MM.1S (cell line): ENCODE measurements at places on chromosomes 13 and 19.
A peak's percentile ranks its signal among the peaks of the same experiment; 100 is the strongest.

GRCh38 chr19:23817519-23817918, 58.8 kb upstream of the ZNF681 start:
- peak; percentile 73 for DNase-seq

- DNase-seq: no peak
Observed at GRCh38 chr19:19637523-19638251, 5.8 kb downstream of the GMIP start.

DNA sequence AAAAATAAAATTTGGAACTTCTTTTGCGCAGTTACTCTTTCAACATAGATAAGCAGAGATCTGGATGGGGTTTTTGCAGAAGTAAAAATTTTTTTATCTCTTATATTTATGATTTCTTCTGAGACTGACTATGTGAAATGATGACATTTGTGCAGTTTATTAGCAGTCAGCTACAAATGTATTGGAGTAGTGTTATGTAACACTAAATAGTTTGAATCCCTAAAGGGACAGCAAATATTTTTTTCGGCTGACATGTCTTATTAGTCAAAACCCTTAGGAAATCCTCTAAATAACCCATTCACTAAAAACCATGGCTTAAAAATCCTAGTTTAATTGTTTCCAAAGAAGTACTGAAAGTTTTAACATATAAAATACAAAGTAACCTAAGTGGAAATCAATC, 48.0 kb upstream of the EDNRB start:
- DNase-seq: no peak

DNA sequence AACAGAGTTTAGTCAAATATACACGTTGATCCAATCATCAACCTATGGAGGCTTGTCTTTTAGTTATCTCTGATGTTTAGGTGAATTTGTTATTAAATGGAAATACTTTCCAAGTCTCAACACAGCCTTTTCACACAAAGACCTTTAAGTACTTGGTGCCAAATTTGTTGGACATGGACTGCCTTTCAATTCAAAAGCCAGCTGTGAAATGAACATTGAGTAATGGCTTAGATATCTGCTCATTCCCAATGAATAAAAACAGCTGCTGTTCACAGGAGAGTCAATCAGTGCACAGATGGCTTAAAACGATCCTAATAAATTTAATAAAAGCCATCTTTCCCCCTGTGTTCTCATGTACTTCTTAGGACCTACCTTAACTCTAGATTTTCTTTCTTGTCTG, 19.9 kb upstream of the DHRS12 start:
- DNase-seq: no peak

DNA sequence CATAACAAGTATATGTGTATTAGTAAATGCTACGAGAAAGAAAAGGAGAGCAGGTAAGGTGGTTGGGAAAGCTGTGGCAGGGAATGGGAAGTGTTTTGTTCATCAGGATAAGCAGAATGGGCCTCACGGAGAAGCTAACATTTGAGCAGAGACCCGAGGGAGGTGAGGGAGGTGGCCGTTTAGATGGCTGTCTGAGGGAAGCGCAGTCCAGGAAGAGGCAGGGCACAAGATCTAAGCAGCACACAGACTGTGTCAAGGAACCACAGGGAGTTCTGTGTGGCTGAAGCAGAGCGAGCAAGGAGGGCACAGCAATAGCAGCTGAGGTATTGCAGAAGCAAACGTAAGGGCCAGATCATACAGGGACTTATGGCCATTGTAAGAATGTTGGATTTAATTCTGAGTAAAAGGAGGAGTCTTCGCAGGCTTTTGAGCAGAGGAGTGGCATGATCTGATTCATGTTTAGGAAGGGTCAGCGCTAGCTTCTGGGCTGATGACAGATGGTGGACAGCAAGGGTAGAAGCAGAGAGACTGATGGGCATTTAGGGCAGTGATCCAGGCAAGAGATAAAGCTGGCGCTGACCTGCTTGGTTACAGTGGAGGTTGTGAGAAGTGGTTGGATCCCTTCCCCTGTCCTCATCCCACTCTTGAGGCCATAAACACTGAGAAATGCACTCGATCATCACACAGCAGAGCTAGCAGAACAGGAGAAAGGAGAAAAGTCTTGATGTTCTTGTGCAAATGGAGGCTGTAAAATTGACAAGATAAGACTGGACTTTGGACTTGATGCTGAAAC, 199.9 kb downstream of the LACC1 start:
- no peak for DNase-seq

GRCh38 chr19:44588771-44589112, 24.6 kb upstream of the IGSF23 start:
- DNase-seq: no peak

- DNase-seq: no peak
Observed at GRCh38 chr19:41521931-41522555, 53.9 kb upstream of the CEACAM21 start.

GRCh38 chr13:112179421-112179820, 112.5 kb downstream of the SOX1 start:
- DNase-seq: no peak

- DNase-seq: no peak
Observed at GRCh38 chr13:67228031-67228430, 2.1 kb downstream of the PCDH9 start.

GRCh38 chr13:26719356-26719945, 41.1 kb downstream of the GPR12 start:
- no peak for DNase-seq

DNA sequence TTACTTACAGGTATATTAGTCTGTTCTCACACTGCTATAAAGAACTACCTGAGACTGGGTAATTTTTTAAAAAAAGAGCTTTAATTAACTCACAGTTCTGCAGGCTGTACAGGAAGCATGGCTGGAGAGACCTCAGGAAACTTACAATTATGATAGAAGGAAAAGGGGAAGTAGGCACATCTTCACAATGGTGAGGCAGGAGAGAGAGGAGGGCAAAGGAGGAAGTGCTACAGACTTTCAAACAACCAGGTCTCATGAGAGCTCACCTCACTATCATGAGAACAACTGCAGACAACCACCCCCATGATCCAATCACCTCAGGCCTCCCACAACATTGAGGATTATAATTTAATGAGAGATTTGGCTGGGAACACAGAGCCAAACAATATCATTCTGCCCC, 511.7 kb downstream of the SLITRK6 start:
- DNase-seq: no peak

DNA sequence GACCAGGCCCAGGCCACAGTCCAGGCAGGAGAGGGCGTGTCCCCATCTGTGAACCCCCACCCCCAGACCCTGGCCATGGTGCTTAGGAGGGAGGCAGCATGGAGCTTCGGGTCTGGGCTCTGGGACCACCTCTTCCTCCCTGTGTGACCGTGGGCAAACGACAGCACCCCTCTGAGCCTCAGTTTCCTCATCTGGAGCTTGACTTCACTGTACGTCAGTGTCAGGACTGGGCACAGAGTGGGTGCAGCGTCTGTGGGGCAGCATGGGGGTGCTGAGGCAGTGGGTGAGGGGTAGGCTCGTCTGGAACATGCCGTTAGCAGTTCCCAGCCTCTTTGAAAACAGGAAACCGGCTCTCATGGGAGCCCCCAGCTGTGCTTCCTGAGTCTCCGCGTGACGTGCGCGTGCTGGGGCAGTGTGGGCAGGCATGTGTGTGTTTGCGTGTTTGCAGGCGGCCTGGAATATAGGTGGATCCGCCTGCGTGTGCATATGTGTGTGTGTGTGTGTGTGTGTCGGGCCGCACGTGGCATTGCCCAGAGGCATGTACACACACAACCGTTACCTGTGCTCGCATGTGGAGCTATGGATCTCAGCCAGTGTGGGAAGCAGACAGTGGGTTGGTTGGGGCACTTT, 15.8 kb downstream of the ARRDC2 start:
- DNase-seq: no peak

GRCh38 chr13:68713394-68713793, 1394.2 kb upstream of the ATXN8OS start:
- DNase-seq: no peak

GRCh38 chr13:30737511-30738337, 2.4 kb downstream of the ALOX5AP start:
- peak; percentile 19 for DNase-seq

- no peak for DNase-seq
Observed at GRCh38 chr19:49489601-49490167, 2.3 kb downstream of the RPL13A start.

- no peak for DNase-seq
Observed at GRCh38 chr19:35901055-35901644, 810 bp upstream of the NFKBID start.

- no peak for DNase-seq
Observed at GRCh38 chr19:6519289-6519688, 11.5 kb upstream of the TNFSF9 start.

- DNase-seq: no peak
Observed at GRCh38 chr13:111909971-111910671, 156.8 kb upstream of the SOX1 start.

DNA sequence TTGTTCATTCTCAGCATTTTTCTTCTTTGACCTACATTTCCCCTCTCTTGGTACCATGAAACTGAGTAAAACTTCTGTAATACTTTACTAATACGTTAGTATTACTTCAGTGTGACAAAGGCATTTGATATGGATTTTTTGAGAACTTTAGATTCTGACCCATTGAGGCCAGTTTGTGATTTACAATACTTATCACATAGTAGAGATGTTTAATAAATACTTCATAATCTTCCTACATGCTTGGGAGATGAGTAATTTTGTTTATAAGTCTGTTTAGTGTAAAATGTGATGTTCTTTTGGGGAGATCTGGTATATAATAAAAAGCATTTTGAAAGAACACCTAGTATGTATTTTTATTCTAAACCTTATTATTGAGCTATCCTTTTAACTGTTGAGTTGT, 29.7 kb downstream of the GTF2F2 start:
- no peak for DNase-seq

- no peak for DNase-seq
Observed at GRCh38 chr19:5048727-5049553, 80.0 kb downstream of the KDM4B start.

GRCh38 chr19:12996406-12997094, 1.3 kb downstream of the NFIX start:
- no peak for DNase-seq

DNA sequence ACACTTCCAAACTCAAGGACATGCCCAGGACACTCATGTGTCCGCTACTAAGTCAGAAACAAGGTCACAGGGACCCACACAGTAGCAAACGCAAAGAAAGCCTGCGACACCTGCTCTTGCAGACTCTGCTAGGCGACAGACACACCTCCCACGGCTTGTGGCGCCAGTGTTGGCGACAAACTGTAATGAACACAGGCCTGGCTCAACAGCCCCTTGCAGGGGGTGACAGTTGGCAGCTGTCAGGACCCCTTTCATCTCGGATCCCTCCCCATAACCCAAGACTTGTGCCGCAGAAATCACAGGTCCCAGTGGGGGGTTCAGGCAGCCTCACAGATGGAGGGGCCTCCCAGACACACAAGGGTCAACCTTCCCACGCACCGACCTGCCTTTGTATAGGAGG, 364 bp downstream of the CKM start:
- no peak for DNase-seq

DNA sequence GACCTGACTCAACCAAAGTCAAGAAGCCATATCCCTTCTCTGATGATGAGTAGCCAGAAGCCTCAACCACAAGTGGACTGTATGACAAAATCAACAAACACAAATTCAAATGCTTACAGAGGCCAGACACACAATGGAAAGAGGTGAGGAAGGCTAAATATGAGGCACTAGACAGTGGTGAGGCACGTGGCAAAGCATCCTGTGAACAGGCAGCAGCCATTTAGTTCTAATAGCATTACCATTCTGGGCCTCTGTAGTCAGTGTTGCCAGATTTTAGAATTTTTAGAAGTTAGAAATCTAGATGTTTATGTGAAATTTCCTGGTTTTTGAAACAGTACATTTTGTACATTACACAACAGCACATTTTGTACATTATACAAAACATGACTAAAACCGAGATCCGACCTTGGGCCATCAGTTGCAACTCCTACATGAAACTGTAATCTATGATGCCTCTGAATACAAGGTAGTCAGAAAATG, 403.3 kb downstream of the COG6 start:
- DNase-seq: no peak

GRCh38 chr19:54525636-54526035, 23.0 kb downstream of the LAIR2 start:
- DNase-seq: no peak

DNA sequence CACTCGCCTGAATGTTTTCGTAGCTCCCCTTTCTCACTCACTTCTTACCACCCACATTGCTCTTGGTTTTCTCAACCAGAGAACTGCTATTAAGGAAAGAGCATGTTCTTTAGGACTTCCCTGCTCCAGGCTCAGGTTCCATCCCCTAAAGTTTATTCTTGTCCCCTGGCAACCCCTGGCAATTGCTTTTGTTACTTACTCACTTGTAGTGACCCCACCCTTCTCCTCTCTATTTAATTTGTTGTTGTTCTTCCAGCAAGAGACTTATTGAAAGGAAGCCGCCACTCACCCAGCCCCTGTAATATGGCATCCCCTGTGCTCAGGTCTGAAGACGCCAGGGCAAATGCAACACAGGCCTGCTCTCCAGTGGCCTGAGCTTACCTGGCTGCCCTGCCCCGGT, 233.7 kb upstream of the SOX21 start:
- DNase-seq: no peak

DNA sequence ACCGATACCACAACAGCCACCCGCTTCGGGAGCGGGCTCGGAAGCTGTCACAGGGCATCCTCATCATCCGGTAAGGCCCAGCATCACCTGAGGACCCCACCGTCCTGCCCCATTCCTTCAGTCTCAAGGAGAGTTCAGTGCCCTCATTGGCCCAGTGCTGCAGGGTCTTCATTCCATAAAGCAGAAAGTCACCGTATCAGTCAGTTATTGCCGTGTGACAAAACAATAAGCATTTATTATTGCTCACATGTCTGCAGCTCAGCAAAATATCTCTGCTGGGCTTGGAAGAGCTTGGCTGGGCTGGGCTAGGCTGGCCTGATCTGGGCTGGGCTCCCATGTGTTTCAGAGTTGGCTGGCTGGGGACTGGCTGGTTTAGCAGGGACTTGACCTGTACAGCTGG, 8.1 kb upstream of the MRI1 start:
- DNase-seq: no peak

- DNase-seq: no peak
Observed at GRCh38 chr19:4620675-4621074, 18.6 kb upstream of the TNFAIP8L1 start.

DNA sequence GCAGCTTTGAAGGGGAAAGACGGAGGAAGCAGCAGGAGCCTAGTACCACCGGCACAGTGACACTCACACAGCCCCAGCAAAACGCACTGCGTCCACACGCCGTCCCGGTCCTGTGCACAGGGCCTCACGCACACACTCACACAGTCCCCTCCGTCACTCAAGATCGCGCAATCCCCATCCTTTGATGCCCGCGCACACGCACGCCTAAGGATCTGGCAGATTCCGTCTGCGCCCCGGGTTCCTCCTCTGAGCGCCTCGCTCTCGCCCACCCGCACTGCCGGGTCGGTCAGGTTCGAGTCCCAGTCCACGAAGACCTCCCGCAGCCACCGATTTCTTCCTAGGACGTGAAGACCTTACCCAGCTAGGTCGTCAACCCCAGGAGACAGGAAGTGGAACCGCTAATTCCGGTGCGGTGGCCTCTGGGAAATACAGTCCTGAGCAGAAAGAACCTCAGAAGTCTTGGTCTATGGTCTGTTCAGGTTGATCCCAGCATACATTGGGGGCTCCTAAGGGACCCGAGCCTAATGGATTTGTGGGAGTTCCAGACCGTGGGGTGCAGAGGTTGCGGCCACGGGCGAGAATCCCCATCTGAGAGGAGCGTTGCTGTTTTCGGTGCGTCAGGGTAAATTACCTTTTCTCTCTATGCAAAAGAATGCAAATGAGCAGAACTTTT, at the start of gene ZNF780B:
ZNF780B (minus strand) TSS at position 400 of the 673 bp plus-strand sequence. CDS start 5,899 bp downstream, outside the sequence.
- peak; percentile 74 for DNase-seq
